ENCODE measurements at places on chromosomes 3 and 15.
A peak's percentile ranks its signal among the peaks of the same experiment; 100 is the strongest.

GRCh38 chr15:54149115-54149531, 170.9 kb downstream of the UNC13C start:
- DNase-seq, result no peak

DNA sequence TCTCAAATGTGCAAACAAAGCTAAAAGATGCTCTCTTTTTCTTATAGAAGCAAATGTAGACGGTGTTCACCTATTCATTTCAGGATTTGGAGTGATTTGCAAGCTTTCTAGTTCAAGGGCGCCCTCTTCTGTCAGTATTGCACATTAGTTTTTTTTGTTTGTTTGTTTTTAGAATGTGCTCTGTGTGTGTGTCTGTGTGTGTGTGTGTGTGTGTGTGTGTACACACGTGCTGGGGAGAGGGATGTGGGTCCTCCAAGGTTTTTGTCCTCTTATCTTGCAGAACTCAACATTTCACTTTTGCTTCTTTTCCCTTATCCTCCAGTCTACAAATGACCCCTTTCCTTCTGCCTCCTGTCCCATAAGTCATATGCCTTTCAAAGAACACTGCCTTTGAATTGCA, 23.5 kb downstream of the DNAH1 start:
- DNase-seq, result peak; percentile 84

DNA sequence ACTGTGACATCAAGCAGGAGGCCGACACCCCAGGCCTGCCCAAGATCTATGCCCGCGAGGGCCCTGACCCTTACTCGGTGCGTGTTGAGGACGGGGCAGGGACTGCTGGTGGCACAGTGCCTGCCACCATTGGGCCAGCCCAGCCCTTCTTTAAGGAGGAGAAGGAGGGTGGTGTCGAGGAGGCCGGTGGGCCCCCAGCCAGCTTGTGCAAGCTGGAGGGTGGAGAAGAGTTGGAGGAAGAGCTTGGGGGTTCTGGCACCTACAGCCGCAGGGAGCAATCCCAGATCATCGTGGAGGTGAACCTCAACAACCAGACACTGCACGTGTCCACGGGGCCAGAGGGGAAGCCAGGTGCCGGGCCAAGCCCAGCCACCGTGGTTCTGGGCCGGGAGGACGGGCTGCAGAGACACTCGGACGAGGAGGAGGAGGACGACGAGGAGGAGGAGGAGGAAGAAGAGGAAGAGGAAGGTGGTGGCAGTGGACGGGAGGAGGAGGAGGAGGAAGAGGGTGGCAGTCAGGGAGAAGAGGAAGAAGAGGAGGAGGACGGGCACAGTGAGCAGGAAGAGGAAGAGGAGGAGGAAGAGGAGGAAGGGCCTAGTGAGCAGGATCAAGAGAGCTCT, 5.4 kb downstream of the ZBTB47 start:
- no peak for DNase-seq

DNA sequence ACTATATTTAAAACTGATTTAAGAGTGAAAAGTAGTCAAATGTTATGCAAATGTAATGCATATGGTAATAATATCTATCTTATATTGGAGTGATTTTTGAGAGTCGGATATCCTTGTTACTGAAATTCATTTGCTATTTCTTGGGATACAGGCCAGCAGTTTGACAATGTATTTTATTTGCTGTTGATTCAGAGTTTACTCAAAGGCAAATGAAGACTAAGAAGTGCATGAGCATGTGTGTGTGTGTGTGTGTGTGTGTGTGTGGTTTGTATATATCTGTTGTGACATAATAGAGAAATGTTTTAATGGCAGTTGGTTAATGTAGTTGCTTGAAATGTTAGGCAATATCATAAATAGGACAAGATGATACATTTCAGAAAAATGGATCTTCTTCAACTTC, 39.0 kb downstream of the UNC13C start:
- DNase-seq, result no peak

GRCh38 chr15:49075881-49076280, 29.6 kb upstream of the SECISBP2L start:
- no peak for DNase-seq

DNA sequence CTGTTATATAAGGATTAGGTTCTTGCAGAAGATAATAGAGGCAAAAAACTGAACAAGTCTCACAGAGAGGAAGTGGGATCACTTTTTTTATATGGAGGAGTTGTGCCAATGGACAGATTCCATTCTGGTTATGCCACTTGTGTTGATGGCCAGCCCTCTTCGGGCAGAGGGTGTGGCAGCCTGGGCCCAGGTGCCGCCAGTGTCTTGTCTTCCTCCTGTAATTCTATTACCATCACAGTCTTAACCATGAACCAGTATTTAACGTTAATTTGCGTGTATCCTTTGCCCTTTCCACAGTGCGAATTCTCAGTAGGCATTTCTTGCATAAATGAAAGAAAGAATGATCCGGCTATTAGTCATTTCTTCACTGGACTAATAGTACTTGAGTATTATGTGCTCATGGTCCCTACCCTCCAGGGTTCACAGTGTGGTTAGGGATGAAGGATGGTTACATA, 7.0 kb upstream of the USP4 start:
- no peak for DNase-seq

DNA sequence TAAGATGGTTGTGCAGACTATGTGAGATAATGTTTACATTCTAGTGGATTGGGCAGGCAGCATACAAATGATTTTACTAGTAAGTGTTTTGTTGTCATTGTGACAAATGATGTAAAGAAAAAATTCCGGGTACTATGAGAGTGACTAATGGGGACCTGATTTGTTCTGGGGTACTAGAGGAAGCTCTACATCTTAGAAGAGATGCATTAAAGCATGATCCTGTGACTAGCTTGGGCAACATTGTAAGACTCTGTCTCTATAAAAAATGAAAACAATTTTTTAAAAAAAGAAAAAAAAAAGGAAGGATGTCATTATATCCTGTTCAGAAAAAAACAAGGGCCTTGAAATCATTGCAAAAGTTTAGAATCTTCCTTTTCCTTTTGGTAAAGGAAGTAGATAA, 58.1 kb upstream of the MYRIP start:
- DNase-seq, result no peak

DNA sequence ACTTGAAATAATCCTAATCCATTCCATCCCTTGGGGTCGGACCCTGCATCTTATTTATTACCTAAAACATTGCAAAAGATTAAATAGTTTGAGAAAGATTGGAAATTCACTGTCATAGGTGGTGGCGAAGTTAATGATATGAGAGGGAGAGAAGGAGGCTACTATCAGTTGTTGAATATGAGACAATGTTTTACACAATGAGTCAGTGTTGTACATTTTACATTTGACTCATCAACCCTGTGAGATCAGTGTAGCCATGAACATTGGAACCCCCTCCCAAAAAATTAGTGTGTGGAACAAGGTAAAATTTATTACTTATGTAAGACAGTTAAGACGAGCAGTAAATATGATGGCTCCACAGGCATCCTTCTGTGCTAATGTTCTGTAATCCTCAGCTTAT, 384.3 kb downstream of the MCTP2 start:
- DNase-seq, result no peak

- no peak for DNase-seq
Observed at GRCh38 chr3:40458473-40458872, 1.3 kb downstream of the RPL14 start.

GRCh38 chr3:54240-54639, 142.3 kb upstream of the CHL1 start:
- DNase-seq, result no peak

- DNase-seq, result peak; percentile 45
Observed at GRCh38 chr3:111081008-111081545, 9.5 kb downstream of the NECTIN3 start.

- DNase-seq, result no peak
Observed at GRCh38 chr3:119427669-119428068, 35.7 kb downstream of the TMEM39A start.

- DNase-seq, result peak; percentile 63
Observed at GRCh38 chr3:184656829-184657681, 54.8 kb downstream of the MAGEF1 start.

- peak; percentile 25 for DNase-seq
Observed at GRCh38 chr3:176765382-176765900, 431.8 kb downstream of the TBL1XR1 start.

- no peak for DNase-seq
Observed at GRCh38 chr3:55169161-55169560, 241.3 kb upstream of the LRTM1 start.

DNA sequence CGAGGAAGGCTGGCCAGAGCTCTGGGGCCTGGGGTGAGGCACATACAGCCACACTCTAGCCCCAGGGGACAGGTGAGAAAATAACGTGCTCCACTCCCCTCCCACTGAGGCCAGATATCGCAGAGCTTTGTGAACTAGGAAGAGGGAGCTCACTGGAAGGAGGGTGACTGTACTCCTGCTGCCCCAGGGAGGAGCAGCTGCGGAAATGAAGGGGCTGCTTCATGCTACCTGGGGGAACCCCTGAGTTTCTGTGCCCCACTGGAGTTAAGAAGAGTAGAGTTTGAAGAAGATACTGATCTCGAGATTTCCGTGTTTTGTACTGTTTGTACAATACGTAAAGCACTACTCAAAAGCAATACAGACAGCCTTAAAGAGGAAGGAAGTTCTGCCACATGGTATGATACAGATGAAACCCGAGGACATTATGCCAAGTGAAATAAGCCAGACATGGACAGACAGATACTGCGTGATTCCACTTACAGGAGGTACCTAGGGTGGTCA, 44.6 kb downstream of the CMTM6 start:
- no peak for DNase-seq

- DNase-seq, result peak; percentile 34
Observed at GRCh38 chr3:46489875-46490274, 7.9 kb upstream of the RTP3 start.

DNA sequence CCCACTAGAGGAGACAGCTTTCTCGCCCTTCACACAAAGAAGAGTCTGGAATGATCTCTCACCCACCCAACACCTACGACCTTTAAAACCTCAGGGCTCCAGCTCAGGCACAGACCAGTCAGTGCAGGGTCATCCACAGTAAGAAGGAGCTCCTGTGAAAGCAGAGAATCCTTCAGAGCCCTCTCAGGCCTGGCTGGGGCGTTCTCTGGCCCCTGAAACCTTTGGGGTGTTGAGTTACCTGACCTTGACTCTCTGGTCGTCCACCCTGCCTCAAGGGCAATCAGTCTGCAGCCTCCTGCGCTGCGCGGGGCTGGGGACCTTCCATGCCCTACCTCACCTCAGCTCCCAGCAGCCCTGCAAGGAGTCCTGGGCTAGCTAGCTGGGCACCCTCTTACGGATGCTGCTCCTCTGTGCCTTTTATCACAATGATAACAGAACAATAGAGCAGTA, 106.2 kb downstream of the ADCY5 start:
- DNase-seq, result no peak

GRCh38 chr3:42267878-42268277, 1.9 kb upstream of the CCK start:
- DNase-seq, result no peak

GRCh38 chr15:38714309-38715072, 149.9 kb upstream of the RASGRP1 start:
- peak; percentile 97 for DNase-seq

GRCh38 chr3:57876632-57877031, 120.5 kb downstream of the SLMAP start:
- peak; percentile 4 for DNase-seq

- no peak for DNase-seq
Observed at GRCh38 chr3:136235545-136235944, 14.6 kb upstream of the PCCB start.

DNA sequence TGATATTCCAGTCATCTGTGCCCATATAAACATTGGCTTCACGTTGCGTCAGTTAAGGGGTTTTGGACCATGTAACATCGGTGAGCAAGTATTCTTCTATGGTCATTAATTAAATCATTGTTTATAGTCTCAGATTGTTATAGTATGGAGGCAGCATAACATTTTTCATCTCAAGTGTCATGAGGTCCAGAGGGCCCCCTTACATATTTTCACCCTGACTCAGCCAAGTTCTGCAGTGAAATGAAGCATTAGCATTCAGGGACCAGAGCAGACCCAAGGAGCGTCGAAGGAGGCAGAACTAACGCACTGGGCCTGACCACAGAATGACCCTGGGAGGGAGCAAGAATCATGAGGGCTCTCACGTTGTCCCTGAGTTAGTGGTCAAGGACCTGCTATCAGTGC, 171.5 kb downstream of the LRTM1 start:
- peak; percentile 89 for DNase-seq

GRCh38 chr3:114447545-114447944, 153.7 kb downstream of the TIGIT start:
- peak; percentile 26 for DNase-seq

GRCh38 chr15:67521783-67522568, 1.0 kb downstream of the C15orf61 start:
- DNase-seq, result peak; percentile 25

GRCh38 chr3:182129740-182130139, 418.0 kb downstream of the SOX2 start:
- DNase-seq, result no peak
